ENCODE measurements at places on chromosomes 5 and 9.

- DNase-seq = no peak
Measured at GRCh38 chr5:179379321-179379890, 34.1 kb upstream of the ADAMTS2 start.

DNA sequence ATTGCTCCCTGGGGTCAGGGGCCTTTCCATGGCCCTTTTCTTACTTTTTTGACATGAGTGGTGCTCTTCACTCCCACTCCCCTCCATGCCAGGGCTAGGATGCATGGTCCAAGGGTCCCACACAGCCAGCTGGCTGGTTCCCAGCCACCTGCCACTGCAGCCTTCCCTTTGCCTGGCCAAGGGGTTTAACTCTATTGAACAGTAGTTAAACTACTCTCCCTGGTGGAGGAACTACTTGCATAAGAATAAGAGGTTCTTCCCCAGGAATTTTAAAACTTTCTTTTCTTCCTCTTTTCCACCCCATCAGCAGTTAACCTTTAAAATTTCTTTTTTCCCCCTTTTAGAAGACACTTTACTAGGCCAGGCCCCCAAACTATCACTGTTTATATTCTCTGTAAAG is 1532.8 kb upstream of the ACO1 start:
- DNase-seq = no peak

DNA sequence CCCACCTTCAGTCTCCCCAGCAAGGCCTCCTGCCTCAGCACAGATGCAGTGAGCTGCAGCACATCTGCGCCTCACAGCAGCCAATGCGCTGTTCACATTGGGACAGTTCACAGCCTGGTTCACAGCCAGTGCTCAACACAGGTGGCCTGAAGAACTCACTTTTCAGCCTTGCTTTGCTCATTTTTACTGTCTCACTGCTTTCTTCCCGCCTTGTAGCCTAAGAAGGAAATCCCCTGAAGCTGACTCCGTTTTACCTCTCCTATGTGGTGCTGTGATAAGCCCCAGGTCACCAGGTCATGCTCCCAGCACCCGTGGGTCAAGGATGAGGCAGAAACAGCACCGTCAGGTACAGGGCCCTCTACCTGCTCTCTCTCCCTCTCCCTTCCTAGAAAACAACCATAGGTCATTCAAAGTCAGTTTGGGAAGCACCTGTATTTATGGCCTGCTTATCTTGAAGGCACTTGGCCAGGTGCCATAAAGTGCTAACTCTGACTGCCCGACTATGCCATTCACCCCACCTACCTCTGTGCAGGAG is 1.1 kb downstream of the GCNT4 start:
- DNase-seq = no peak

GRCh38 chr9:16030528-16031185 is 477.8 kb downstream of the CCDC171 start:
- no peak for DNase-seq

- no peak for DNase-seq
Measured at GRCh38 chr9:696332-697323, 144.9 kb upstream of the DMRT1 start.

DNA sequence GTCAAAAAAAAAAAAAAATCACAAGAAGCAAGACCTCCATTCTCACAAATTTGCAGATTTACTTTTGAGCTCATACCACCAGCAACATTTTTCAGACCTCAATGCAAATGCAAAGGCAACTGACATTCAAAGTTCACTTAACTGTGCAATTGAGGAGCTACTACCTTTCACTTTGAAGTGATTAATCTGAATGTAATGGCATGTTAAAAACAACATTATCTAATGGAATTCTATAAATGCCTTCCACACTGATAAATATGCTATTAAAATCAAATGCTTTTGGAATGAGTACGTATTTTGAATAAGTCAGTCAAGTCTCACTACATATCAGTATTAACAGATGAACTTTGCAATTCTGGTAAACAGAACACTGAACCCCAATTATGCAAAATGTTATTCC is 32.3 kb downstream of the UBQLN1 start:
- DNase-seq = no peak

GRCh38 chr9:120841930-120842684 is 615 bp downstream of the PSMD5 start:
- no peak for DNase-seq

- DNase-seq = no peak
Measured at GRCh38 chr5:172140866-172141265, 47.2 kb downstream of the STK10 start.

DNA sequence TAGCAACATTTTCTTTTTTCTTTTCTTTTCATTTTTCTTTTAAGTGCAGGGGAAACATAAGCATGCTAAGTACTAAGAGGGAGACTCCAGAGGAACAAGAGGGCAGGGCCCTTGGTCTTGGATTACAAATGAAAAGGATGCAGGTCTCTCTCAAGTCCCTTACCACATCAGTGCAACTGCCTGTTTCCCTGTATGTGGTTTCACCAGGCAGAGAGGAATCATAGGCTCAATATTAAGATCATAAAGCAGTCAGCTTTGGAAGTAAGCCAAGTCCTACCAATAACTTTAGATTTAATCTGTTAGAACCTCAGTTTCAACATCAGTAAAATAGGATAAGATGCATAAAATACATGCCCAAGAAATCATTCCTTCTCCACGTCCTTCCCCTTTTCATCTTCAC is 422.7 kb upstream of the PAPPA start:
- no peak for DNase-seq

GRCh38 chr5:159581502-159582249 is 251.4 kb upstream of the IL12B start:
- no peak for DNase-seq

DNA sequence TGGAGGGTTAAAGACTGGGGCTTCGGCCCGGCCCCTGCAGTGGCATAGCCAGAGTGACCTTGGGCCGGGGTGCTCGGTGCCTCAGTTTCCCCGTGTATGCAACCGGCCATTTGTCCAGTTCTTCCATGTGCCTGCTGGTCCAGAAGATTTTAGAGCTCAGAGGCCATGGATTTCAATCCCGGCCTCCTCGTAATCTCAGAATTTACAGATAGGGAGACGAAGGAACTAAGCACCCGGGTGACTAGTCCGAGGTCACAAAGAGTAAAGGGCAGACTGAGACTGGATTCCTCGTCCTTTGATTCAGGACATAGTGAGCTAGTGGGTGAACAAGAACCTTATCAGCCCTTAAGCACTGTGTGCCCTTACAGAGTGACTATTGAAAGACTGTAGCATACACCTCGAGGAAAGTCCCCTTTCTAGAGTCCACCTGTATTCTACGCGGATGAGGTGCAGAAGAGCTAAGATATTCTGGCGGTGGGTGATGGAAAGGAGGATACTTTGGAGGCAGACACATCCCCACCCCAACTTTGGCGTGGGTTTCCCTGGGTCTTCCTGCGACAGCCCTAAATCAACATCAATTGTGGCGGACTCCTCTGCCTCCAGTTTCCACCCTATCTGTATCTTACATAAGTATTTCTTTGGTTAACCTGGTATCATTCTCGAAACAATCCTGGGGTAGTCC is 597 bp downstream of the SLC31A1 start:
- DNase-seq = no peak

- DNase-seq = no peak
Measured at GRCh38 chr5:135345956-135346731, 52.9 kb downstream of the MACROH2A1 start.

DNA sequence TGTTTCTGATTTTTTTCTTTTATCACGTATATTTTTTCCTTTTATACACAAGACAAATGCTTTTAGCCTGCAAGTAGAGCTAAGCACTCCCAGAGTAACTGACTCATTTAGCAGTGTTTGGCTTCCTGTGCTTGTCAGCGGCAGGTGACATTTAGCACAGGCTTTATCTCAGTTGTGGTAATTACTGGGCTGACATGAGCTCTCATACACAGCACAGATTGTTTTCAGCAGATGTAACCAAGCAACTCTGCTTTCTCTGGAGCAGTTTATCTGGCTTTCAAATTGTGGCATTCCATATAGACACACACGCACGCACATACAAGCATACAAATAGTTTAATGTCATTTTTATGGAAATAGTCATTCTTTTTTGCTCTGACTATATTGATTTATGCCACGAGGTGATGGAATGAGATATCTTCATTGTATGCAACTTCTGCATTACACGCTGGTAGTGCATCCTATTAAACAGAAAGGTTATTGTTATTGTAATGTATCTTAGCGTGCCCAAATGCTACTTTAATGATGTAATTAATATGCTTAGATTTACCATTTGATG is 379.0 kb upstream of the GRAMD2B start:
- no peak for DNase-seq

GRCh38 chr9:97557606-97558095 is 56.2 kb downstream of the TMOD1 start:
- peak; percentile 76 for DNase-seq

DNA sequence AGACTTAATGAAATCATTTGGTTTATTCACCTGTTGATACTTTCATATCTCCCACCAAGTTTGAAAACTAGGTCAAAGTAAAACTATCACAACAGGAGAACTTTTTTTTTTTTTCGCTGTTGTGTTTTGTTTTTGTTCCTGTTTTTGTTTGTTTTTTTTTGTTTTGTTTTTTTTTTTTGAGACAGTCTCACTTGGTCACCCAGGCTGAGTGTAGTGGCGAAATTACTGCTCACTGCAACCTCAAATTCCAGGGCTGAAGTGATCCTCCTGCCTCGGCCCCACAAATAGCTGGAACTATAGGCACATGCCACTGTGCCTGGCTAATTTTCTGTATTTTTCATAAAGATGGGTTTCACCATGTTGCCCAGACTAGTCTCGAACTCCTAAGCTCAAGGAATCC is 49.3 kb downstream of the MLLT3 start:
- no peak for DNase-seq

- no peak for DNase-seq
Measured at GRCh38 chr9:121141706-121142105, 60.0 kb downstream of the RAB14 start.

DNA sequence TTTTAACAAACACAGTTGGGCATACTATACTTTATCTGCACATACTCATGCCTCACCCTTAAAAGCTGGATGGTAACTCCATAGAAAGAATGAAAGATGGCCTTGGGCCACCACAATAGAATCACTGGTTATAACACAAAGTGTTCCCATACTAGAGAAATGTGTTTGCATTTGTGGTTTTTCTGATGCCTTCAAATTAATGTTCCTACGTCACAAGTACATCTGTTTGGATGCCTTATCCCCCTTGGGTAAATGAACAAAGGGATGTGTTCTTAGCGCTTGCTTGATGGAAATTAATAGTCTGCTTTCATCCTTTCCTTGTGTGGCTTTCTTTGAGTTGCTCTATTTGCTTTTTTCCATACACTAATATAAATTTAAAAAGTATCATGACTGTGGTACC is 291.1 kb upstream of the PDE4D start:
- no peak for DNase-seq

- no peak for DNase-seq
Measured at GRCh38 chr9:761176-761792, 80.2 kb upstream of the DMRT1 start.

- DNase-seq = no peak
Measured at GRCh38 chr5:105740242-105740641, 1930.5 kb downstream of the EFNA5 start.

- DNase-seq = no peak
Measured at GRCh38 chr5:35785601-35786085, 71.0 kb upstream of the IL7R start.

GRCh38 chr5:52746539-52746938 is 41.2 kb upstream of the ITGA1 start:
- no peak for DNase-seq

DNA sequence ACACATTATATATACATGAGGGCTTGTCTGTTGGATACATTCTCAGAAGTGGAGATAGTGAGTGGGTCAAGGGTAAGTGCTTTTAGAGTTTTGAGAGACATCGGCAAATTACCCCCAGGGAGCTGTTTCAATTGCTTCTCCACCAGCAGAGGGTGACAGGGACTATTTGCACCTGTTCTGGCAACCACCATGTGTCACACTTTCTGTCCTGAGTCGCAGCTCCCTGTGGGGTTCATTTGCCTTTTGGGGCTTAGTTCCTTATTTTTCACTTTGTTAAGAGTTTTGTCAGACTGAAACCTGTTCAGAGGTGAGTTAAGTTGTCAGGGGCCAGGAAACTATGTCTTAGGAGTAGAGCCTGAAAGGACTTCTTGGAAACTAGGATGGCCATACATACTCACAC is 20.1 kb upstream of the SLC36A1 start:
- peak; percentile 27 for DNase-seq

GRCh38 chr9:135087489-135087792 is at the start of gene OLFM1:
OLFM1 (plus strand) TSS chr9:135087668; CDS start chr9:135087990, 322 bp downstream.
- DNase-seq = no peak

GRCh38 chr5:82809420-82810143 is 267.6 kb downstream of the TMEM167A start:
- DNase-seq = no peak

DNA sequence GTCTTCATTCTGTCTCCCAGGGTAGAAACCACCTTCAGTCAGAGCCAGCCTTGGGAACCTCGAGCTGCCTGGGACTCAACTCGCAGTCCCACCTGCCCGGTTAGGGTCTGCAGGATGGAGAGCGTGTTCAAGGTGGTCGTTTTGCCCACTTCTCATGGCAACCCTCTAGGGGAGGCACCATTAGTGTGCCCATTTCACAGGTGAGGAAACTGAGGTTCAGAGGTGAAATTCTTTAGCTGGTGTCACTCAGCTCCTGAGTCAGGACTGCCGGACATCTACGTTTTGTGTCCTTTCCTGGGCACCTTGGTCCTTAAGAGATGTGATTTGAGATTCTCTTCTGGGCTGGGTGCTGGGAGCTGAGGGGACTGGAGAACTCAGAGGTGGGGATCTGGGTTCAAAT is 30.0 kb downstream of the DAB2IP start:
- no peak for DNase-seq

DNA sequence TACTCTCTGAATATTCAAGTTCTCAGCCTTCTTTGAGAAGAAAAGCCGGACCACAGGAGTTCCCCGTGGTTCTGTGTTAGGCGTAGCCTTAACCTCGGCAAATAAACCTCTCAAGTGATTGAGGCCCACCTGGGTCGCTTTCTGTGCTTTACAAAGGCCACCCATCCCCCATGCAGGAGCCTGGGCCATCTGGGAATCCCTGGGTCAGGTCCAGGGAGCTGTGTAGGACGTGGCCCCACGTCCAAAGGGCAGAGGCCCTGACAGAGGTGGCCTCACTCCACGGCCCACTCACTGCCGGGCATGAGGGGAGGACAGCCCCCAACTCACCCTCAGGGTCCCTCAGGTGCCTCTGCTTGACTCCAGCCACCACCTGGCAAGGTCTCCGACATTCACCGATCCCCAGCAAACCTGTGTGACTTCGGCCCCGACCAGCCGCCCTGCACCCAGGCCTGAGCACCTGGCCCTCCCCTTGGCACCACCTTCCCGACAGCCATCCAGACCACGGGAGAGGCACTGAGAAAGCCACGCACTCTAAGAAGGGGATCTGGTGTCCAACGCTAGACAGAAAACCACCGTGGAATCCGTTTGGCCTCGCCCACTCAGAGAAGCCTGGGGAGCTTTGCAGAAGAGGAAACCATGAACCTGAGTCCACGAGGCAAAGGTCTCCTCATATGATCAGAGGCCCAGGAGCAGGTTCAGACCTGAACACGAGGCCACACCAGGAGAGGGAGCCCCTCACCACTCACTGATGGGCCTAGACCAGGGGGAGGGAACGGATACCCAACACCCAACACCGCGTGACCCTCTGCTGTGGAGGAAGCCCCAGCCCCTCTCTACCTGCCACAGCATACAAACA is 4.5 kb downstream of the SLC12A7 start:
- DNase-seq = no peak

All from NCI-H524 treated with DMSO at 0.1 percent for 48 hours (cell line).